ENCODE measurements at places on chromosomes 1 and 21.
A peak's percentile ranks its signal among the peaks of the same experiment; 100 is the strongest.

GRCh38 chr1:192878249-192878648 lies 69.4 kb downstream of the RGS2 start:
- no peak for DNase-seq

GRCh38 chr21:36565540-36565939 lies 85.6 kb upstream of the CLDN14 start:
- no peak for DNase-seq

DNA sequence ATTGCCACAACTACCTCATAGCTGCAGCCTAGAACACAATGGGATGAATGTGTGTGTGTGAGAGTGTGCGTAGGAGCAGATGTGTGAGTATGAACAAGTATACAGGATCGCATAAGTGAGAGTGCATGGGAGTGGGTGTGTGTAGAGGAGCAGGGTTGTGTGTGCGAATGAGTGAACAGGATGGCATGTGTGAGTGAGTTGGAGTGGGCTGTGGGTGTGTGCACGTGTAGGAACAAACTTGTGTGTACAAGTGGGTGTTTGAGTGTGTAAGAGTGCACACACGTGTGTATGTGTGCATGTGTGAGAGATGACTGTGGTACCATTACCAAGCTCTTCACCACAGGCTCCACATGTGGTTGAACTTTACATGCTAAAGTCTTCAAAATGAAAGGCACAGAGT lies 175.4 kb upstream of the EDN2 start:
- no peak for DNase-seq

GRCh38 chr1:193457676-193458075 lies 271.3 kb upstream of the B3GALT2 start:
- DNase-seq: no peak

DNA sequence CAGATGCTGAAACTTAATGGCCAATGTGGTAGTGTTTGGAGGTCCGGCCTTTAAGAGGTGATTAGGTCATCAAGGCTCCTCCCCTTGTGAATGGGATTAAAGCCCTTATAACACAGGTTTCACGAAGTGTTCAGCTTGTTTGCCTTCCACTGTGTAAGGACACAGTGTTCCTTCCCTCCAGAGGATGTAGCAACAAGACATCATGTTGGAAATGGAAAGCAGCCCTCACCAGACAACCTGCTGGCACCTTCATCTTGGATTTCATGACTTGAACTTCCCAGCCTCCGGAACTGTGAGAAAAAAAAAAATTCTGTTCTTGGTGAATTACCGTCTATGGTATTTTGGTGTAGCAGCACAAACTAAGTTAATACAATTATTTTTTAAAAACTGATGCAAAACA lies 613.8 kb downstream of the KIF26B start:
- DNase-seq: no peak

GRCh38 chr1:47449822-47450552 lies 12.1 kb downstream of the FOXD2 start:
- DNase-seq: no peak

GRCh38 chr1:205676002-205676401 lies 4.3 kb downstream of the SLC45A3 start:
- DNase-seq: no peak

DNA sequence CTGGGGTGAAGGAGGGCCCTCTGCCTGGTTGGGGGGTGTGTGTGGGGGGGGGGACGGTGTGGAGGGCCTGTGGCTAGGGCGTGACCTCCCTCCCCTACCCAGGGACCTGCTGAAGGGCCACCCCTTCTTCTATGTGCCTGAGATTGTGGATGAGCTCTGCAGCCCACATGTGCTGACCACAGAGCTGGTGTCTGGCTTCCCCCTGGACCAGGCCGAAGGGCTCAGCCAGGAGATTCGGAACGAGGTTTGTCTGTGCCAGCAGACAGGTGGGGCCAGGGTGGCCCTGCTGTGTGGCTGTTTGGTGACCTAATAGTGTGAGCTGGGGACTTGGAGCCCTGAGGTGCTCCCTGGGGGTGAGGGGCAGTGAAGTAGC lies 43.9 kb downstream of the COQ8A start:
- no peak for DNase-seq

GRCh38 chr1:69527273-69527672 lies 40.4 kb upstream of the LRRC7 start:
- no peak for DNase-seq

GRCh38 chr1:240965581-240966091 lies 353.7 kb upstream of the GREM2 start:
- DNase-seq: no peak

- DNase-seq: no peak
Measured at GRCh38 chr1:3718764-3719163, 33.5 kb upstream of the CCDC27 start.

DNA sequence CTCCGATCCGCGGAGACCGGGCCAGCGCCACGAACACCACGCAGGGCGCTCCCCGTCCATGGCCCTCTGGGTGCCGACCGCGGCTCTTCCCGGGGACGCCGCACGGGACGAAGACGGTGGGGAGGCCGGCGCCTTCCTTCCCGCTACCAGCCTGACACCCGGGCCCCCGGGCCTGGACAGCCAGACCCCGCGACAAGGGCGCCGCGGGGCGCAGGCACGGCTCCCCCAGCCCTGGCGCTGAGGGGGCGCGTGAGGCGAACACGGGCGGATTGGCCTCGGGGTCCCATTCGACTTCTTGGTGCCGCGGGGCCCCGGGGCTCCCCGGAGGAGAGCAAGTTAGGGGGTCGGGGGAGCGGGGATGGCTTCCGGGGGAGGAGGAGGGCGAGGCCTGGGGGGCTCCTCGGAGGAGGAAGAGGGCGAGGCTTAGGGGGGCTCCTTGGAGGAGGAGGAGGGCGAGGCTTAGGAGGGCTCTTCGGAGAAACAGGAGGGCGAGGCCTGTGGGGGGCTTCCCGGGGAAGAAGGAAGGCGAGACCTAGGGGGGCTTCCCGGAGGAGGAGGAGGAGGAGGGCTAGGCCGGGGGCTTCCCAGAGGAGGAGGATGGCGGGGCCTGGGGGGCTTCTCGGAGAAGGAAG lies 537 bp upstream of the KLHL17 start:
- no peak for DNase-seq

DNA sequence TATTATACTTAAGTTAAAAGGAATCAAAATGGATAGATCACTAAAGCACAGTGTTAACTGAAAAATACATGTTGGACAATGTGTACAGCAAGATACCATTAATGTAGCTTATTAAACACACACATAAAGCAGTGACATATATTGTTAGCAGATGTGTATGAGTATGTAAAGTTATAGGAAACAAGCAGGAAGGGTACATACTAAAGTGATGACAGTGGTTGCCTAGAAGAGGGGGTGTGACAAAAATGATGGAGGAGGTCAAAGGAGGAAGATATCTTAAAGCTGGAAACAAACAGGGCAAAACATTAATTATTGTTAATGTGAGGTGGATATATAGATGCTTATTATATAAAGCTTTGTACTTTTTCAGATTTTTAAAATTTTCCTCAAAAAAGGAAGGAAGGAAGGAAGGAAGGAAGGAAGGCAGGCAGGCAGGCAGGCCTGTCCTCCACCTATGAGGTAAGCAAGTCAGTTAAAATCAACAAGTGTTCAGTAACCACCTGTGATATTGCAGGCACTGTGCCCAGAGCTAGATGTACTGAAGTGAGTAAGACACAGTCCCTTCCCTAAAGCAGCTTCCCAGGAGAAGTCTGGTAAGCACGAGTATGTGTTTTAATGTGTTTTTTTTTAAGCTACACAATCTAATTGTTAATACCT lies 252.9 kb upstream of the NR5A2 start:
- DNase-seq: no peak

DNA sequence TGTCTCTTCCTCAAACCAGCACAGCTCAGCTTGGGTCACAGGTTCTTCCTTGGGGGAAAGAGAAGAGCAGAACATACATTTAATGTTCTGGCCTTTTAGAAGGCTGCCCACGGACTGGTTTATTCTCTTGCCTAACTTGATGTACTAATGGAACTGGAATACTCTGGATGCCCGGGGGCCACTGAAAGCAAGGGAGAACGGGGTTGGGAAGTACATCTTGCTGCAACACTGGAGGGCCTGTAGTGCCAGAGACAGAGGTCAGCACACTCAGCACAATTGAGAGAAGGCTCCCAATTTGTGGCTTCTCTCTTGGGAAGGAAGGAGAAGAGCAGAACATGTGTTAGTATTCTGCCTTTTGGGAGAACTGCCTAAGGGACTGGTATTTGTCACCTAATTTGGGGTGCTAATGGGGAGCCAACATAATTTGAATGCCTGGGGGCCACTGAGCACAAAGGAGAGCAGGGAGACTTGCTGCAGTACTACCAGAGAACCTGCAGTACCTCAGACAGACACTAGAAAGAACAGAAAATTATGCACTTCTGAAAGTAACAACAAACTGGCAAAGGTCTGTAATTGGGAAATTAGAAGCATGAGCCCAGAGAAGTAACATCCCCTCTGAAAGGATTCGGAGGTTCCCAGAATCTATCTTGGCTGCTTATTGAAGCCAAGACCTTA lies 14.1 kb downstream of the ZNF691 start:
- no peak for DNase-seq

GRCh38 chr1:99326215-99326949 lies 62.1 kb downstream of the PLPPR4 start:
- DNase-seq: no peak

- no peak for DNase-seq
Measured at GRCh38 chr1:47947531-47947930, 49.7 kb downstream of the TRABD2B start.

GRCh38 chr1:88744142-88744541 lies 60.1 kb downstream of the PKN2 start:
- DNase-seq: no peak

GRCh38 chr1:161085165-161085564 lies 4.2 kb downstream of the NECTIN4 start:
- no peak for DNase-seq

DNA sequence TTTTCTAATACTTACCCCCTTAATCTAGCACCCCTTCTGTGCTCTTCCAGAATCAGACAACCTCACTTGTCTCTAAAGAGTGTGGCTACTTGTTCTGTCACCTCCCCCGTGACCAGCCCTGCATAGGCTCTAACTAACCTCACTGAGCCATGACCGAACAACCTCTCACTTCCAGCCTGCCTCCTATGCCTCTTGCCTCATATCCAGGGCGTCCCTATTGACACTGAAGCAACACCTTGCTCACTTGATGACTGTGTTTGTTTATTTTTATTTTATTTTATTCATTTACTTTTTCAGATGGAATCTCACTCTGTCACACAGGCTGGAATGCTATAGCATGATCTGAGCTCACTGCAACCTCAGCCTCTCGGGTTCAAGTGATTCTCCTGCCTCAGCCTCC lies 235.1 kb upstream of the B3GALT2 start:
- DNase-seq: no peak

- no peak for DNase-seq
Measured at GRCh38 chr1:10498231-10498630, 23.5 kb downstream of the PEX14 start.

DNA sequence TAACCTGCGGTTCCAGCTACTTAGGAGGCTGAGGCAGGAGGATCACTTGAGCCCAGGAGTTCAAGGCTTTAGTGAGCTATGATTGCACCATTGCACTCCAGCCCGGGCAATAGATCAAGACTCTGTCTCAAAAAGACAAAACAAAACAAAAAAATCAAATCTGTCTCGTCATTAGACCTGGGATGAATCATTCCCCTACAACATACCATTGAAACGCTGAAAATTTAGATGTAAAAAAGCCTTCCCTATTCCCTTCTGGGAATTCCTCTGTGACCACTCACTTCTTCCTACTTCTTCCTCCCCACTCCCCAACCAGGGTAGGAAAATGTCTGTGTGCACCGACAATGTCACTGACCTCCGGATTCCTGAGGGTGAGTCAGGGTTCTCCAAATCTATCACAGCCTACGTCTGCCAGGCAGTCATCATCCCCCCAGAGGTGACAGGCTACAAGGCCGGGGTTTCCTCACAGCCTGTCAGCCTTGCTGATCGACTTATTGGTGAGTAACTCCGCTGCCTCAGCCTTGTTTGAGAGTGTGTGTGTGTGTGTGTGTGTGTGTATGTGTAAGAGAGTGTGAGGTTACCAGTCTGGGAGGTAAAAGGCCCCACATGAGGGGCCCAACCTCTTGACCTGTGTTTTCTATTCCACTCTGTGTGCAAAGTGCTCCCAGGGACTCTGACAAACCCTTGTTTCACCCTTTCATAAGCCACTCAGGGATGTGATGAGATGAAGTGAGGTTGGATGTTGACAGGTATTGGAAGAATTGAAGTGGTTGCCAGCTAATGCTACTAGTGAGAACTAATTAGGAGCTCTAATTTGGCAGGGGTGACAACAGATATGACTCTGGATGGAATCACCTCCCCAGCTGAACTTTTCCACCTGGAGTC lies 16.3 kb upstream of the SARS1 start:
- DNase-seq: no peak

GRCh38 chr1:5975133-5975880 lies 16.9 kb downstream of the NPHP4 start:
- peak; percentile 34 for DNase-seq

DNA sequence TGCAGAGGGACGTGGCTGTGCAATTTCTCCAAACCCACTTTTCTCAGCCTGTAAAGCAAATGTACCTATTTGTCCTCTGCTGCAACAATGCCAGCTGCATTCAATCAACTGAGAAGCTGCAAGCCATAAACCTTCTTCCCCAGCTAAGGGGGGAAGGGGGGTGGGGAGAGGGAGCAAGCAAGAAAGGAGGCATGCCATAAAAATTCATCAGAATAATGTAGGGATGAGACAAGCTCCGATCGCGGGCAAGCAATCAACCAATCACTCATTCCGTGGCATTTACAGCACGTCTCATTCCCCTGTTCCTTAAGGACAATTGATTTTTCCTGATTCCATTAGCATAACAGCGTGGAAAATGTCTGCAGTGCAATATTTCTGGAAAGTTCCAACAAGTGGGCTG lies 144.8 kb downstream of the DMRTA2 start:
- no peak for DNase-seq

- DNase-seq: no peak
Measured at GRCh38 chr21:33112681-33113080, 42.7 kb downstream of the OLIG1 start.

DNA sequence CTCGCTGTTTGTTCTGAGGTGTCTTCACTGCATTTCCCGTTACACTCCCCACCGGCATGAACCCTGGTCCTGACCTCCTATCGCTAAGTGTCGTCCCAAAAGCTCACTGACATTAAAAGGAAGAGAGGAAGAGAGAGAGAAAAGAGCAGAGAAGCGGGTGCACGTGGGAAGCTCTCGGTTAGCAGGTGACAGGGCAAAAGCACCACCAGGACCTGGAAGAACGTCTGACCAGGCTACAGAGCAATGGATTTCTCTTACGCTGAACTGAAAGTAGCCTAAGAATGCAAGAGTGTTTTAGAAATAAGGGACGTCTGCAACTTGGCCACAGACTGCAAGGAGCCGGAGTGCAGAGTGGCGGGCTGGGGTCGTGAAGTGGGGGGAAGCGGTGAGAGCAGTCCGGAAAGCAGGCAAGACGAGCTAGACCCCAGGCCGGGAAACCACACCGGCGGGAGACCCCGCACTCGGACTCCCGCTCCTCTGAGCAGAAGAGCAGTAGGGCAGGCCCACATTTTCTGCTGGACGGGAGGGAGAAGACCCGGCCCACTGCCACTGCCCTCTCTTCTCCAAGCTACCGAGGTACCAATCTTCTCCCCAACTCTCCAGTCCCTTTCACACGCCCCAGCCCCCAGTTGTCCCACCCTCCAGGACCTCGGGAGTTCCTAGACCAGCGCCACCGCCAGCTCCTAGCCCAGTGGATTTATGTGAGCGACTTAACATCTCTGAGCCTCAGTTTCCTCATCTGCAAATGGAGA lies 8.3 kb upstream of the MPZL1 start:
- DNase-seq: no peak
